CD4-positive, alpha-beta T cell treated with Interleukin-2 at 100 ng/mL for 4 hours (primary cell): ENCODE measurements at places on chromosomes 2 and 18.

DNA sequence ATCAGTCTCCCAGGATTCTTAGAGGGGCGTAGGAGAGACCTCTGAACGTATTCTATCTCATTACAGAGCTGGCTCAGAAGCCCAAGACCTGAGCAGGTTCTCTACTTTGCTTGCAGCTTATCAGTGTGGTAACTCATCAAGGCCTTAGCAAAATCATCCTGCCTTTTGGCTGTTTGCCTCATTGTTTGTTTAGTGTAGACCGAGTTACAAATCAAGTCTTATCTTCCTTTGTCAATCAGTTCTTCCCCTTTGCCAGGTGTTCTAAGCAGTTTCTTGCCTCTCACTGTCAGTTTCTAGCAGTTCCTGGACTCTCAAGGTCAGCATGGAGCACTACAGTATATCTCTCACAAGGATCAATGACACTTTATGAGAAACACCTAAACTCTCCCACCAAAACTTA lies 30.9 kb upstream of the NAB1 start:
- DNase-seq, result no peak

DNA sequence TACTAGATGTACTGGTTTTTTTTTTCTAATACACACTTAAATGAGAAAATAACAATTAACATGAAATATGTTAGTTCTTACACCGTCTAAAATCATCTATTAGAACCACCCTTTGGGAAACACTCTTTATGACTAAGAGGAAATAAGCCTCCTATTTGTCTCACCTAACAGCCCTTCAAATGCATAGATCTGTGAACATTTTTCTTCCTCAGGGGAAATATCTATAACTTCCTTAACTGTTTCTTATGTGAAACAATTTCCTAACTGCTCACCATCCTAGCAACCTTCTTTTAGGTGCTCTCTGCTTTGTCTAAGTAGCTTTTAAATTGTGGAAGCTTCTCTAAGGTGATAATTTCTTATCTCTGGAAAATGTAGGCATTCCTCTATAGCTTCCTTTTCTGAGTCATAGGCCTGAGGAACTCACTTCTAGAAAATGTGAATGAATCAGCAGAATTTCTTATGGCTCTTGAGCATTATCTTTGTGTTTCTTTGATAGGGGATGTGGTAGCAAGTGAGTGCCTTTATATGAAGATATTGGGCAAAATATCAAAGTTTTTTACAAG lies 56.1 kb downstream of the CNTNAP5 start:
- DNase-seq, result no peak

DNA sequence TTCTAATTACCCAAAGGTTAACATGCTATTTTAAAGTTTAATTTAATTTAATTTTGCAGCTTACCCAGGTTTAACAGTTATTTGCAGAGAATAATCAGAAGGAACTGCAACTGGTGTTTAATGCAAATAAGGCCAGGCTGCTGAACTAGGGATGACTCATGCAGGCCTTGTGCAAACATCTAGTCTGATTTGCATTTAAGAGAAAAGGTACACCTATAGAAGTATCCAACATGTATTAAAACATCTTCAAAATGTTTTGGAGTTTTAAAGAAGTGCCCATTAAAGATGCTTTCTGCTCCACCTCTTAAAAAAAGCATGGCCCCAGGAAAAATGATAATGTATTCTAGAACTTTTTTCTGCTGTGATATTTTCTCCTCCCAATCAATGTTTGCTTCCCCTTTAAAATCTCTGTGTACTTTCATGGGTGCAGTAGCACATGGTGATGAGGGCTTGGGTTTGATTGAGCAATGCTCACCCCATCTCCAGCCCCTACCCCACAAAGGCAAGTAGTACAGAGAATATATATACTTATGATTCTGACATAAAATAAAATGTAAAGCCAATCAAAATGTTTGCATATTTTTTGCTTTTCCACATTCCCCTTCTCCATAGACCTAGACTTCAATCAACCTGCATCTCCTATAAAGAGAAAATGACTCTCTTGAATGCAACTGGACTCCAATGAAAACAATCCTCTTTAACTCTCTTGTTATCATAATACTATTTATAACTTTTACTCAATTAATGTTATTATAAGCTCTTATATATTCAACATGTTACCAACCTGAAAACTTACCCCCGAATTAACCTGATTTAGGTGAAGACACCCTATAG lies 54.1 kb downstream of the ATP8B1 start:
- no peak for DNase-seq

- no peak for DNase-seq
Observed at GRCh38 chr18:67072791-67073190, 443.7 kb downstream of the DSEL start.

DNA sequence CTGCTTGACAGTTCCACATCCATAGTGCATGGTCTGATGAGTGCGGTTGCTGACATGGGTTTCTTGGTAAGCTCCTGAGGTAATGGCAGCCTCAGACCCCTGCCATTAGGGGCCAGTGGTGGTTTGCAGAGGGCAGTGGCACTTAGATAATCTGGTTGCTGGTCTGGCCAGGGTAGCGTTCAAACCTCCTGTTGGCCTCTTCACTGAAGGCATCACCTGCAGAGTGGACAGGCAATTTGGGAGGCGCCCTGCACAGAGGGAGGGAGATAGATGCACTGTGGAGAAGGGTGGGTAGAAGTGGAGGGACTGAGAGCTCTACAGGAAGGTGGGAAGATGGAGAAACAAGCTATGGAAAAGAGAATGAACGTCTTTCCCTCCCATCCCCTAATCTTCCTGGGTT lies 3.7 kb downstream of the HTRA2 start:
- DNase-seq, result no peak
